ENCODE measurements at places on chromosomes 2 and 18.

- DNase-seq: no peak
Measured at GRCh38 chr2:39487398-39488250, 50.5 kb upstream of the MAP4K3 start.

GRCh38 chr2:128984855-128985254 lies 666.2 kb upstream of the HS6ST1 start:
- no peak for DNase-seq

DNA sequence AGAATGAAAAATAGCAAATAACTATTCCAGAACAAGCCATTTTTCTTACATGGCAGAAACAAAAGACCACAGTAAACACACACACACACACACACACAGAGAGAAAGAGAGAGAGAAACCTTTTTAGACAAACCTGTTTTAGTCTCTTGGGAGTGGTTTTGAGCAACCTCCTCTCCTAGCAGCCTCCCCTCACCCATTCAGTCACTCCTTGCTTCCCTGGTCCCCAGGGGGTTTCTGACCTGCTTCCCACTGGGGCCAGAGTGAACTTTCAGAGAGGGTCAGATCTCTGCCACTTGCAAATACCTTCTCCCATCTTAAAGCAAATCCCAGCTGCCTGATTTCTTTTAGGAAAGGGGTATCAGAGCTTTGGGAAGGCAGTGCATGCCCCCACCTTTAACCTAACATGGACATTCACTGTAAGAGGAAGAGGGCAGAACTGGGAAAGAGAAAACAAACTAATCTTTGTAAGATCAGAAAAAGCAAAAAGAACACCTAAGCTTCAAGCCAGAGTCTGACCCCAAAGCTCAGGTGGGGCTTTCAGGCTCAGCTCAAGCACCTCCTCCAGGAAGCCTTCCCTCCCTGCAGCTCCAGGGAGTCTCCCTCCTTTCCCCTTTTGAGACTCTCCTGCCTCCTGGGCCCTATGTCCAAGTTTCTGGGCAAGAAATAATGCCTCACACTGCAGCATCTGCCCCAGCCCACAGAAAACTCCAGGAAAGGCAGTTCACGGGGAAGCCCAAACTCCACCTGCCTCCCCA lies 2.7 kb downstream of the SDC1 start:
- DNase-seq: no peak

DNA sequence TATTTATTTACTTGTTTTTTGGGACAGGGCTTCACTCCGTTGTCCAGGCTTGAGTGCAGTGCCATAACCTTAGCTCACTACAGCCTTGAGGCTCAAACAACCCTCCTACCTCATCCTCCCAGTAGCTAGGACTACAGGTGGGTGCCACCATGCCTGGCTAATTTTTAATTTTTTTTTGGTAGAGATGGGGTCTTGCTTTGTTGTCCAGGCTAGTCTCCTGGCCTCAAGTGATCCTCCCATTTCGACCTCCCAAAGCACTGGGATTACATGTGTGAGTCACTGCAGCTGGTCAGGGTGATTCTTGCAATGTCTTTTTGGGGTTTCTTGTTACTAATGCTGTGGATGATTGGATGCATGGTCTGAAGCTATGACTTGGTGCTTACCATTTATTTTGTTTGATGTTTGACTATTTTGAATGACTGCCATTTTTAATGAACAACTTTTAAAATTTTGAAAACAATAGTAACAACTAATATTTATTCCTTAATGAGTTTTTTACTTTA lies 6.5 kb downstream of the CERS6 start:
- no peak for DNase-seq

- no peak for DNase-seq
Measured at GRCh38 chr2:17540093-17540812, at the start of gene VSNL1. Gene VSNL1, plus strand, starts transcription at chr2:17540696. Its CDS starts 51,379 bp downstream, at chr2:17592075.

- DNase-seq: no peak
Measured at GRCh38 chr2:64289251-64289650, 145.0 kb upstream of the PELI1 start.

GRCh38 chr2:101763496-101764333 lies 66.2 kb downstream of the MAP4K4 start:
- no peak for DNase-seq

DNA sequence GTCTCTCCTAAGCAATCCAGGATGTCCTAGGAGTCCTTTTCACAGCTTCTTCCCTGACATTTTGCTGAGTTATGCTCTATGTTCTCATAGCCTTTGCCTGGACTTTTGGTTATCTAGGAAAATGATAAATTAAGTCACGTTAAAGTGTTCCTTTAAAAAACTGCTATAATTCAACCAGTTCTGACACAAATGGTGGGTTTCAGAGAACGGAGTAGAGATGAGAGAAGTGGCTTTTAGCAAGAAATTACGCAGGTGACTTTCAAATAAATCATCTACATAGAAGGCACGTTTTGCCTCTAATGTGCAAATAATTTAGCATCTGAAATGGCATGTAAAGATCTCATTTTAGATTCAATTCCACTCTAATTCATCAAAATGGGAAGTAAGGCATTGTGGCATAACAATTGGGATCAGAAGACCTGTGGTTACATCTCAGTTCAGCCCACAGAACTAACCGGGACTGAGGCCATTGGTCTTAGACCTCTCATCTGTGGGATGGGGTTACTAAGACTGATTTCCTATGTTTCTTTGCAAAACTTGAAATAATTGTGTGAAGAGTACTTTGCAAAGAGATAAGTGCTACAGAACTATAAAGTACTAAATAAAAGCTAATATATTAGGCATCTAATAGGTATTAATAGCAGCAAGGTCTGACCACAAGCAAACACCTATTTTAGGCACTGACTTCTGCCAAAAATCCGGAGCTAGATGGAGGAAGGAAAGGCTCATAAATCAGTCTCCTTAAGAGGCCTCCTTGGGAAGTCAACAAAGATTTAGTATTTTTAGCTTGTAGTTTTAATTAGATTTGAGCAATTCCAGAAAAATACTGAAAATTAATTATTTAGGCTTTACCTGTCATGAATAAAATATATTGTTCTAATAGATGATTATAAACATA lies 211.4 kb downstream of the PIEZO2 start:
- DNase-seq: no peak

GRCh38 chr18:3590096-3590630 lies 140.2 kb downstream of the TGIF1 start:
- no peak for DNase-seq

DNA sequence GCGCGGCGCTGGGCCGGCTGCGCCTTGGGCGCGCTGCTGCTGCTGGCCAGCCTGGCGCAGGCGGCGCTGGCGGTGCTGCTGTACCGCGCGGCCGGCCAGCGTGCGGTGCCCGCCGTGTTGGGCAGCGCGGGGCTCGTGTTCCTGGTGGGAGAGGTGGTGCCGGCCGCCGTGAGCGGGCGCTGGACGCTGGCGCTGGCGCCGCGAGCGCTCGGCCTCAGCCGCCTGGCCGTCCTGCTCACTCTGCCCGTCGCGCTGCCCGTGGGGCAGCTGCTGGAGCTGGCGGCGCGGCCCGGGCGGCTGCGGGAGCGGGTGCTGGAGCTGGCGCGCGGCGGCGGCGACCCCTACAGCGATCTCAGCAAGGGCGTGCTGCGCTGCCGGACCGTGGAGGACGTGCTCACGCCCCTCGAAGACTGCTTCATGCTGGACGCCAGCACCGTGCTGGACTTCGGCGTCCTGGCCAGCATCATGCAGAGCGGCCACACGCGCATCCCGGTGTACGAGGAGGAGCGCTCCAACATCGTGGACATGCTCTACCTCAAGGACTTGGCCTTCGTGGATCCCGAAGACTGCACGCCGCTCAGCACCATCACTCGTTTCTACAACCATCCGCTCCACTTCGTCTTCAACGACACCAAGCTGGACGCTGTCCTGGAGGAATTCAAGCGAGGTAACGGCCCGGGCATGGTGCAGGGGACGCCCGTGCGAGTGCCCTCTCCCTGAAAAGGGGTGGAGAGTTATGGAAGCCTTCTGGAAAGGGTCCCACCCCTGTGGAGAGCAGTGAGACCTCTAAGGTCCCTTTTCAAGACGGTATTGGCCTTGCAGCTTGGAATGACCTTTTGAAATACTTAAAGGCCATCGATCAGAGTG lies 1.0 kb downstream of the CNNM3 start:
- no peak for DNase-seq

DNA sequence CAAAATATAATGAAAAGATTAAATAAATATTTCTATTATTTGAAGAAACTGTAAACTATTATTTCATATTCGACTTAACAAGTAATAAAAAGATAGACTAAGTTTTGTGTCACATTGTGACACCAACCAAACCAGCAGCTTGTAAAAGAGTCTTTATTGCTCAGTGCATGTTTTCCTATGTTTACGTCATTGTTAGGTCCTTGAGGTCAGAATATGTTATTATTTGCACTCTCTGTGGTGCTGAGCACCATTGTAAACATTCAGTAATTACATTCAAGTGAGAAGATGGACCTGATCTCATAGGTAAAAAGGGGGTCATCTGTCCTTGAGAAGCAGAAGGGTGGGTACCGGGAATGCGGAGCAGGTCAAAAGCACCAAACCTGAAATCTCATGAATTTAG lies 1999.1 kb upstream of the CELF4 start:
- DNase-seq: no peak

- no peak for DNase-seq
Measured at GRCh38 chr18:77300579-77300978, 50.9 kb downstream of the GALR1 start.

- DNase-seq: no peak
Measured at GRCh38 chr18:9648431-9649163, 34.2 kb upstream of the PPP4R1 start.

DNA sequence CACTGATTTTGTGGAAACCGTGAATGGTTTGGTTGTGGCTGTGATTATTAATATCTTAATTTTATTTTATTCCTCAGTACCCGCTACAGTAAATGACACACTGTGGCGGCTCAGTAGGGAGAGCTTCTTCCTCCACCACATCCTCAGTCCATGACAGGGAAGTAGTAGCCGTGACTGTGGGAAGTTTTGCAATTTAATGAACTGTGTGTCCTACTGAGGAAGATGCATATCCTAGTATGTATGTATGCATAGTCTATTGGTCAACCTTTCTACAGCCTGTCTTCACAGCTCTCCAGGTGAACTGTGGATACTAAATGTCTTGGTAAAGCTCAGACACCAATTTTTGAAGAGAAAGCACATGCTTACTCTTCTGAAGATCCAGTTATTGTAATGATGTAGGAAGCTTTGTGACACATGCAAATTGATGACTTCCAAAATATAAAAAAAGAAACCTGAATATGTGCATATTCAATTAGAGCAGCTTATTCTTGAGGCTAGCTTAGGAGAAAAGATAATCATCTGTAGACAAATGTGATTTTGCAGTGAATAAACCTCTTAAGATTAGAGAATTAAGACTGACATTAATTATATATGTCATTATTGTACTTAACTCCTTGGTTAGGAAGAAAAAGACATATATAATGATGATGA lies 384.3 kb upstream of the CNTNAP5 start:
- no peak for DNase-seq

DNA sequence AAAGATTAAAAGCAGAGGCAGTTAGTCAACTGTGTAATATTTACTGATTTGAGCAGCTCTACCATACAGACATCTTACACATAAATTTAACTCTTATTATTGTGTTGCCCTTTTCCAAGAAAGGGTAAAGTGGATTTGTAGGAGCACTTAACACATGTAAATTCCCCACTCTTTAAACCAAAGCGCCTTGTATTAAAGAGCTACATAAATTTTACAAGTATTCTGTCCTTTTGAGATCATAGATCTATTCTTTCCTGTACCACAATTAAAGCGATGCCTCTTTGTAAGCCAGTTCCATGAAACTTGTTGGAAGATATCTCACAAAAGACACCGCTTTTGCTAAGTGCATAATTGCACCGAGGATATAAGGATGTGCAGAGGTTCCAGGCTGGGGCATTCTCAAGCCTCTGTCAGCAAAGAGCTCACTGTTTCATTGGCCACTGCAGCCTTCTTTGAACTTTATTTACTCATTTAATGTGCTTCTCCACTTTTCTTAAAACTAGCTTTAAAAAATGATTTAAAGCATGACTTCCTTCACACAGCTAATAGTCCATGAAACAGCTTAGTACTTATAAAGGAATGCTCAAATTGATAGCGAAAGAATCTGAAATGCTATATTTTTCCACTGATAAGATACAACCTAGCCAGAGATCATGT lies 520.0 kb upstream of the TCF4 start:
- DNase-seq: no peak

DNA sequence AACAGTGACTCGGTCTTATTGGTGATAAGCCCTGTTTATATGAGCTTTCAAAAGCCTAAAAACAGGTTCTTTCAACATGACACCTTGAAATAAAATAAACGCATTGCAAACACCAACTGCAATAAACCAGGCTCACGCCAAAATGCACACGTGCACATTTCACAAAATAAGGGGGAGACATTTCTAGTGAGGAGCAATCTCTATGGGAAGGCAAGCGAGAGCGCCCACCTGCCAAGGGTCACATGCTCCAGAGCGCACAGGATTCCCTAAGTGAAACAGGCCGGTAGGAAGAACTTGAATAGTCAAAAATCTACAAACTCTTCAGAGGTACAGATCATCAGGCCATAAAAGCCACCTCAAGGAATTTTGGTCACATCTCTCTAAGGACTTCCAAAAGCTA lies 1.9 kb downstream of the PID1 start:
- no peak for DNase-seq

DNA sequence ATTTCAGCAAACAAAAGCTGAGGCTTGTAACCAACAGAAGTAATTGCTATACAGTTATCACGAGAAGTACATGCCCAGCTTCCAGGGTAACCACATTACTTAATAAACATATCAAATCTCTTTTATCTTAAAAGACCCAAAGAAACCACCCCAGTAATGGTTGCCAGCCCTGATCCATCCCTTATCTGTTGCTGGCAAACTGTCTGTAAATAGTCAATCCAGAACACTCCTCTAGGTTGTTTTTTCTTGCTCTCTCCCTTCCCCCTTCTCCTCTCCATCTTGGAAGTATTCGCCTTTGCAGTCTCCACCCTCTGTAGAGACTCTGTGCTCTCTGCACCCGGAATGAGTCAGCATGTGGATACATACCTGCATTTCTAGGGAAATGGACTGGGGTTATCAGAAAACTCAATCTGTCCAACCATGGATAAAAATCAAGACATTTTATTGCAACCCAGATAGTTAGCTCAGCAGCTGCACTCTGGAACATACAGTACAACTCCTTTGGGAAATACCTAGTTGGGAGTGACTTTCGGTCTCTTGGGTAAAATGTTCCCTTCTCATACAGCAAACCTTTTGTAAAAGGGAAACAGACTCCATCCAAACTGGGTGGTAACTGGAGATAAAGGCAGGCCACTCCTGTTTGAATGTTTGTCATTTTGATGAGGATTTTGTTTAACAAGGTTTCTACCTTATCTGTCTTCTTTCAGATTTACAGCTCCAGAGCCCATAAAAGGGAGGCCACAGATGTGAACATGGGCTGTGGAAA lies 123.5 kb upstream of the FOSL2 start:
- no peak for DNase-seq

- DNase-seq: no peak
Measured at GRCh38 chr18:73777356-73778031, 370.1 kb downstream of the FBXO15 start.

DNA sequence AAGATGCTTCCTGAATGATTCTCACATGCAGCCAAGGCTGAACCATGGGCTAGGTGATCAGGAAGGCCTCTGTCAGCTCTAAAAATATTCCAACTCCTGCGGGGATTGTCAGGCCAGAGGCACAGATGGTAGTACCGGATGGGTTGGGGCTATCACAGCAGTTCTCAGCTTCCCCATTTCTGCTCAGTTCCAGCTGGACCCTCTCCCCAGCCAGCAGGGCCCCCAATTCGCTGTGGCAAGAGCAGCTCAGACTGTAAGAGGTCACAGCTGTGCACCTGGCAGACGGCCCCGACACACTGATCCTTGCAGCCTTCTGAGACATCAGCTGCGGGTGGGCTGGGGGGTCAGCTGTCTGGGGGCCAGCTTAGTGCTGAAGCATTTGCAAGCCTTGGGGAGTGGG lies 43.6 kb upstream of the TCF7L1 start:
- DNase-seq: no peak

GRCh38 chr2:63661076-63661475 lies 72.3 kb downstream of the MDH1 start:
- no peak for DNase-seq

All from activated T-cell treated with anti-CD3 and anti-CD28 coated beads, Interleukin-2, amount 50 U/mL, for 1 hour (primary cell).